ENCODE measurements at places on chromosomes 2 and 18. TPM values are rescaled to one million over a fixed set of nuclear protein-coding genes. Genes with fewer than 3 reads are reported as not detected.

DNA sequence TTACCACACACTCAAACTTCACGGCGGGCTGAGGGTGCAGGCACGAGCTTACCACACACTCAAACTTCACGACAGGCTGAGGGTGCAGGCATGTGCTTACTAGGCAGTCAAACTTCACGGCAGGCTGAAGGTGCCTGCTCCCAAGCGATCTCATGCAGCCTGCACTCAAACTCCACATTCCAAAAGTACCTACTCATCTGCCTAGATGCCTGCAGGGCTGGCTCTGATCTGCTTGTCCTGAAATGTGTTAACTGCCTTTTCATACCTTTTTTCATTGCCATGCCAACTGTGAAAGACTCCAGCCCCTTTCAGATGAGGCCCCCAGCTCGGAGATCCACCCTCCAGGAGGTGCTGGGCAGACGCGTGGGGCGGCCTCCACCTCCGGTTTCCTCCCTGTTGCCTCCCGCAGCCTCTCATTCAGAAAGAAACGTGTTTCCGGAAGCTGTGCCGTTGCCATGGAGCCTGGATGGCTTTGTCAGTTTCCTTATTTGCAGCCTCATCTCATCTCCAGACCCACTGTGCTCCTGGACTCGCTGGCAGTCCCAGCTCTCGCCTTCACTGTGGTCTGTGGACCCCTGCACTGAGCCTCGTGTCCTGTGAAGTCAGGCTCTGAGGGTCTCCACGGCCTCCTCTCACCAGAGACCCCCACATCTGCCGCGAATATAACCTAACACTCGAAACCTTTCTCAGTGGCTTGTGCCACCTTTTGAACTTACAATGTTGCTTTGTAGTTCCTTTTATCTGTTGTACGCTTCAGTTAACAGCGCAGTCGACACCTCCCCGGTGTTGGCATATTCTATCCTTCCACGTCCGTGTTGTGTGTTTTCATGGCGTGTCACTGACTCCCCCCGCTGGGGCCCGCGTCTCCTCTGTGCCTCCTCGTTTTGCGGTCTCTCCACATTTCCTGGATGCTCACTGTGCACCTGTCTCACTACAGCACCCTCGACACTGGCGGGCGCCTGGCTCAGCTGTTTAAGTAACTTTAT is 106.1 kb upstream of the ALKAL2 start:
- DNase-seq, result no peak

KCNE4 gene
- total RNA-seq, result 0.34 TPM

DNA sequence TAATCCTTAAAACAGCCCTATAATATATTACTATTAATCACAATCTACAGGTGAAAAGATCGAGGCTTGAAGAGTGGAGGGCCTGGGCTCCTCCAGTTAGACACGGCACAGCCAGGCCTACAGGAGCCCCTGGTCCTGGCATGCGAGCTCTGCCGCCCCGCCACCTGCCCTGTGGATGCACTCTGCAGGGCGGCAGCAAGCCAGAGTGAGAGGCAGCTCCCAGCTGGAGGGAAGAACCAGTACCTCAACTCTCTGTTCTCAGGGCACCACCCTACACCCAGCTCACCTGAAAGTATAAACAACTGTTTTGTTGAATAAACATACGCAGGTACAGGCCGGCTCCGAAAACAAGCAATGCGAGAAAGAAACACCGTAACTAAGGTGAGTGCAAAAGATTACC is 34.6 kb downstream of the EIPR1 start:
- DNase-seq, result no peak

DNA sequence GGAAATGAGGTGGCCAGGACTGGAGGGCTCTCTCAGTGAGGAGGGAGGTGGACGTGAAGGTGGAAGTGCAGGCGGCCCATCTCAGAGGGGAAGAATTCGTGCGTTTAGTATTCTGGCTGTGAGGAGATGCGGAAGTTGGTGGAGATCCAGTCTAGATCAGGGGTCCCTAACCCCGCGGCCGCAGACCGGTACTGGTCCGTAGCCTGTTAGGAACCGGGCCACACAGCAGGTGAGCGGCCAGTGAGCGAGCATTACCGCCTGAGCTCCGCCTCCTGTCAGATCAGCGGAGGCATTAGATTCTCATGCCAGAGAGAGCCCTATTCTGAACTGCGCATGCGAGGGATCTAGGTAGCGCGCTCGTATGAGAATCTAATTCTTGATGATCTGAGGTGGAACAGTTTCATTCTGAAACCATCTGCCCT is 1.6 kb upstream of the FHOD3 start:
- no peak for DNase-seq

DNA sequence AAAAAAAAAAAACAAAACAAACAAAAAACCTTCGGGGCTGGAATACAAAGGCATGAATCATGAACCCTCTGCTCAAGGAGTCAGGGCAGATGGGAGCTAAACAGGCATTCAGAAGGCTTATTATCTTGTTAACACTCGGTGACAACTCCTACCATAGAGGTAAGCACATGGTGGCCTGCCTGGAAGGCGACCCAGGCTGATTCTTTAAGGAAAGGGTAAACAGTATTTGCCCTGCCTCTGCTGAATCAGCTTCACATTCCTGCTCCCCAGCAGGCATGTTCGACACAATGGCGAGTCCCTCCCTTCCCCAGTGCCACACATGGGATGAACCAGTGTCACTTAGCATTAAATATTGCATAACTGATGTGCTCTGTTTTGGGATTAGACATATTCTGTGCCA is 191.9 kb downstream of the ARL4C start:
- no peak for DNase-seq

GRCh38 chr2:71583876-71584275 is 130.5 kb downstream of the DYSF start:
- DNase-seq, result peak; percentile 76
